NCI-H1048 (cell line): ENCODE measurements at places on chromosomes 2 and 18.

- DNase-seq: no peak
Measured at GRCh38 chr2:176961775-176962619, 250.6 kb upstream of the HNRNPA3 start.

DNA sequence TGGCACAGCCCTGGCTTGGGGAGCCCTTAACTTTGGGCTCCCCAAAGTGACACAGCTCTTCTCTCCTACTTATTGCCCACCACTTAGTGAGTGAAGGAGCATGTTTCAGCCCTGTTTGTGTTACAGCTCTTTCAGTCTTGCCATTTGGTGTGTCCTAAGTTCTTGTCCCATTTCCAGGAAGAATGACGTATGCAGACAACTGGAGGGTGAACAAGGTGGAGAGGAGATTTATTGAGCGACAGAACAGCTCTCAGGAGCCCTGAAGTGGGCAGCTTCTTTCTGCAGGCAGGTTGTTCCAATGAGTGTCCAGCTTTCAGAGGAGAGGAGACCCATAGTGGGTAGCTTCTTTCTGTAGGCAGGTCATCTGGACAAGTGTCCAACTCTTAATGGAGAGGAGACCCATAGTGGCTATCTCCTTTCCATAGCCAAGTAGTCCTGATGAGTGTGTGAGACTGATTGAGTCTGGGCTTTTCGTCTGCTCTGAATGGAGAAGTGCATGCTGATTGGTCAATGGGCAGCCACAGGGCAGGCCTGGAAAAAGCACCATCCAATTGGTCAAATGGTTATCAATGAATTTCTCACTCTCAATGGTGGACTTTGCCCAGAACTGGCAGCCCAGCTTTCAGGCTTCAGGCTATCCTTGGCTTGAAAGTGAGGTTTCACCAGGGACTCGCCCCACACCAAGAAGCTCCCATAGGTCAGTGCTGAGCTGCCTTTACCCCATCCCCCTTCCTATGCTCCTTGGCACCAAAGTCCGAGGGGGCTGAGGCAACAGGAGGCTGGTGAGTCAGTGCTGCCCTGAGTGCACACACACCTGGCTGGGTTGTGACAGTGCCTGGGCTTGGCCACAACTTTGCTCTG is 688.2 kb downstream of the NYAP2 start:
- DNase-seq: no peak

DNA sequence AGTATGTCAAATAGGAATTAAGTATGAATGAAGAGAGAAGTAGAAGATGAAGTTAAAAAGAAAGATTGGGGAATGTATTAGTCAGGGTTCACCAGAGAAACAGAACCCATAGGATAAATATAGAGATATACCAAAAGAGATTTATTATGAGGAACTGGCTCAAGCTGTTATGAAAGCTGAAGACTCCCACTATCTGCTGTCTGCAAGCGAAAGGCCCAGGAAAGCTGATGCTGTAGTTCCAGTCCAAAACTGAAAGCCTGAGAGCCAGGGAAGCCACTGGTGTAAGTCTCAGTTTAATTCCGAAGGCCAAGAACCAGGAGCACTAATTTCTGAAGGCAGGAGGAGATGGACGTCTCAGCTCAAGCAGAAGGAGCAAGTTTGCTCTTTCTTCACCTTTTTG is 200.9 kb upstream of the FN1 start:
- DNase-seq: no peak

GRCh38 chr2:237171396-237171795 is 85.7 kb downstream of the COPS8 start:
- DNase-seq: no peak

DNA sequence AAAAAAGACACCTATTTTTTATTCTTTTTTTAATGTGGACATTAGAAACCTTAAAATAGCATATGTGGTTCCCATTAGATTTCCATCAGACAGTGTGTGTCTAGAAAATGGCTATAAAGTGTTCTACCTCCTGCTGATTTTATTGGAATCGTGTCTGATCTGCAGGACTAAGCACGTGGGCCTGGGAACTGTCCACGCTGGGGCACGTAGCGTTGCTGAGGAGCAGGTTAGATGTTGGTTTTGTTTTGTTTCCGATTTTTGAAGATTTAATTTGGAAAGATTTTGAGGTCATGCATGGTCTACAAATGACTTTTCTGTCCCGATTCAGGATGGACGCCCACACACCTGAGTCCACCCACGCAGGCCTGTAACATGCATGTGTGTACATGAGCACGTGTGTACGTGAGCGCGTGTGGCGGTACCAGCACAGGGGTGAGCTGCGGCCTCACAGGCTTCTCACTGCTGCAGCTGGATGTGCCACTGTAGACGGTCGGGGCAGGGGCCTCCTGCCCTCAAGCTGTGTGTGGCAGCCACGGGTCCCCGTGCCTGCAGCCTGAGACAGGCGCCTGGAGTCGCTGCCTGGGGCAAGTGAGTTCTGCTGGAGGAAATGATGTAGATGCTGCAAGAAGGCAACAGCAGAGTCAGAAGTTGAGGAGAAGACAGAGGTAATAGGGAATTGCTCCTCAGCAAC is 99.7 kb upstream of the CTDP1 start:
- DNase-seq: no peak

DNA sequence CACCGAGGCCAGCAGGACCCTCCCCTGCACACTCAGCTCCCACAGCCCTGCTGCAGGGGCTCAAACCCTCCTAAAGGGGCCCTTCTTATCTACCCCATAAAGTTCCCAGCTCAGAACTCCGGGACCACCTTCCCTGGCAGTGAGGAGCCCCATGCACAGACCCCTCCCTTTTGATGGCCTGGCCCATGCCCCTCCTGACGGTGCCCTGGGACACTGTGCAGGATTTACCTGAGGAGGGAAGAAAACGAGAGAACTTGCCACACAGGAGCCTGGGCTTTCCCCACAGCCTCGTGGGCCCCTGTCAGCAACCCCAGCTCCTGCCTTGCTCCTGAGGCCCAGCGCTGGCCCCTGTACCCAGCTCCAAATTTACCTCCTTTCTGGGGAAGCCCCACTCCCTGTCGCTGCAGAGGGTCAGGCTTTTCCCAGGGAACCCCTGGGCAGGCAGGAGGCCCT is 206.3 kb upstream of the SALL3 start:
- DNase-seq: no peak

- DNase-seq: no peak
Measured at GRCh38 chr18:41524674-41525470, 430.2 kb upstream of the PIK3C3 start.

DNA sequence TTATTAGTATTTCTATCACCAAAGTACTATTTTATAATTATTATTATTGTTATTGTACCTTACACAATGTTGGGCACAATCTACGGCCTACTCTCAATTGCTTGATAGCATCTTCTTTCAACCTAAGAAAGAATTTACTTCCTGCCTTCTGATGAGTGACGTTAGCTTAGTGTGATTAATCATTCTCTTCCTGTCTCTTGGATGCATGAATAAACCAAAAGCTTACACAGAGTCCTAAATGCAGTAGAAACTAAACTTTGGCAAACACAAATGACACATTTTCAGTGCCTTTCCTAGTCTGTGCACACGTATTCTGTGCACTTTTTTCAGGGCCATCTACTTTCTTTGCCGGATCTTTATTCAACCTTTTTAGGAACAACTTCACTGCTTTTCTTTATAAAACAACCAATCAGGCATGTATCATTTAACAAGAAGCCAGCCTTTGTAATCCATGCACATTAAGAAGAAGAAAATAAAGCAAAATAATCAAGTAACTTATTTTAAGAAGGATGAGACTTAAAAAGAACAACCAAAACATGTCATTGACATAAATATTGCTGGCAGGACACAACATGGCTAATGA is 19.1 kb downstream of the TRAK2 start:
- DNase-seq: no peak

GRCh38 chr2:55087501-55087900 is 37.2 kb upstream of the RTN4 start:
- DNase-seq: no peak

DNA sequence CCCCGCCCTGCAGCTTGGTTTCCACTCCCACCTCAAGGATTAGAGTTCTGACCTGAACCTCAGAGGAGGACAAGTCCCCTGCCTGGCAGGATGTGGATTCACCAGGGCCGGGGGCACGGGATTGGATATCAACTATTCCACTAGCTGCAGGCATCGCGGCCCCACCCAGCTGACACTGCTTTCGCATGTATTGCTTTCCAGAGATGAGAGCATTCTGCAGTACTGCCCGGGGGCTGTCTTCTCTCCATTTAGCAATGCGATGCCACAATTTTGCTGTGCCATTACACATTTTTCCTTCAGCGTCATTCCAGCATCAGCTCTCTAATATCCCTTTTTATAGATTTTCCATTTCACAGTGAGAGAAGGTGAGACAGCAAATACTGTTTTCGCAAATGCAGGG is 42.0 kb downstream of the CTIF start:
- no peak for DNase-seq

DNA sequence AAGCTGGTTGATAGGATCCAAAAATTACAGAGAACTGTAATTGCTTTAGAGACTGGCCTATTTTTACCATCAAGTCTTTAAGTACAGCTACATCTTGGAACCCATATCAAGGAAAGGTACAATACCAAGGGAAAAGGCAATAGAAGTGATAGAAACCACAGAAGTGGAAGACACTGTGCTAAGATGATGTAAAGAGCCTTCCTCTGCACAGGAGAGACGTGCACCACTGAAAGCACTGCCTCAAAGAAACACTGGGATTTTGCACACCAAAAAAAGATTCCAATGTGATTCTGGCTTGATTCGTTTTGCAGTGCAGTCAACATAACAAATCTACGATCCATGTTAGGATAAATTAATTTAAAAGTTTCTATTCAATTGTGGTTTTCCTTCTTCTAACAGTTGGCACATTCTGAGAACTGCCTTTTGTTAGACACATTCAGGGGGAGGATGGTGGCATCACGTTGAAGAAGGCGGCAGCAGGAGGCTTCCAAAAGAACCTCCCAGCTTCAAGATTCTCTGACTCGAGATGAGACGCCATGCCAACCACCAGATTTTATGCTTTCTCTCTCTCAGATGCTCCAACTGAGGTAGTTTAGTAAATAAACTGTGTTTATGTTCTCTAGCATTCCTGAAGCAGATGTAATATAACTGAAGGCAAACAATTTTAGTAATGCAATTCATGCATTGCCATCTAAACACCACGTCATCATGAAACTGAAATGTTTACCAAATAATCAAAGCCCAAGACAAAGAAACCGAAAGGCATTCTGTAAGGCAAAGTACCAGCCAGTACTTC is 102.9 kb downstream of the BCL2 start:
- DNase-seq: no peak

- no peak for DNase-seq
Measured at GRCh38 chr2:114864901-114865300, 422.5 kb downstream of the DPP10 start.

- no peak for DNase-seq
Measured at GRCh38 chr2:205752924-205753323, 70.6 kb downstream of the NRP2 start.

DNA sequence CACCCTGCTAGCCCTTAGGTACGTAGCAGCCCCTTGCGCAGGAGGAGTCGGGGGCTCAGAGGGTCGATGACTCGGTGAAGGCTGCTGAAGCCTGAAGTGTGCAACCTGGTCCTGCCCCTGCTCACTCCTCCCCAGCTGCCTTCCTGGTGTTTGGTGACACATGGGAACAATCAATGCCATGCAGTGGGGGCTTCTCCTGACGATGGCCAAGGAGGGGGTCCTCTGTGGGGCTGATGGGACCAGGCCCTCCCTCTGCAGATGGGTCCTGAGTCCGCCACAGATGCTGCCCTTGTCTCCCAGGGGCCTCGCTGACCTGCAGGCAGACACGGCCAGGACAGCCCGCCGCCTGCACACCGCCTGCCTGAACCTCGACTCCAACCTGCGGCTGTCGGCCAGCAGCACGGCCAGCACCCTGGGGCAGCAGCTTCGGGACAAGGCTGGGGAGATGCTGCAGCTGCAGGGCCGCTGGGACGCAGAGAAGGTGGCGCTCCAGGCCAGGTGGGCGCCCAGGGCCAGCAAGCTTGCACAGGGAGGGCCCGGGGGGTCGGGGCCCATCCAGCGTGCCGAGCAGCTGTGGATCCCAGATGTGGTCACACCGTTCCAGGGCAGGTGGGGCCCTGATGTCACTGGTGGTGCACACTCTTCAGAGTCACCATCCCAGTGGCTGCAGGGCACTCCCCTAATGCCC is 24.6 kb downstream of the CROCC2 start:
- DNase-seq: no peak

GRCh38 chr2:167110345-167110744 is 222.1 kb downstream of the XIRP2 start:
- DNase-seq: no peak

- DNase-seq: no peak
Measured at GRCh38 chr2:20123871-20124594, 72.6 kb upstream of the LAPTM4A start.

DNA sequence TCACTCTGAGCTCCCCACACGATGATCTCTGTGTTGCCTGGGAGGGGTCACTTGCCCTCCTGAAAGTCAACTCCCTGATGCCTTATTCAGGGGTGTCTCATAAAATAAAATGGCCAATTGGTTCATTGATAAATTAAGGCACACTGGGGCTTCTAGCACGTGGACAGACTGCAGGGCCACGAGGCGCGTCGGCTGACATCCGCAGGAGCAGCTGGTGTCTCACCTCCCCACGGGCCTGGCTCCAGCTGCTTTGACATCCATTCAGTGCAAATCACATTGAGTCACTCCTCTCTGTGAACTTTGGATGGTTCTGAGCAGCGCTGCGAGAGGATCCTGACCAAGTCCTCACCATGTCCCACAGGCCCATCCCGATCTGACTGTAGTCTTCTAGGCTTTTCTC is 4.6 kb upstream of the ST8SIA3 start:
- DNase-seq: no peak

- DNase-seq: no peak
Measured at GRCh38 chr2:47118581-47118980, 36.5 kb downstream of the STPG4 start.

DNA sequence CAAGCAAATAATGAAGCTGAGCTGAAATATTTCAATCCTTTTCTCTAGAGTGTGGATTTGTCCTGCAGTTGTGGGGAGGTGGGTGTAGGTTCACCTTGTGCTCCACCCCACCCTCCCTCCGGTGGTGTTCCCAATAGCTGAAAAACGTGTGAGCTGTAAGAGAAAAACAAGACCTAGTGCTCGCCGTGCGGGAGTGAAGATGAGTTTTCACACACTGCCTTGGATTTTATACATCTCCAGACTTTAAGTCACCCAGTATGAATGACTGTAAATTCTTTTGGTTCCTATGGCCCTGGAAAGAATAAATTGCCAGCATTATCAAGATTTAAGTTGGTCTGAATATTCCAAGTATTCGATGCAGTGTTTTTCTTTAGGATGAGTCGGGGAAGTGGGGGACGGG is 1.9 kb upstream of the SOX11 start:
- no peak for DNase-seq

GRCh38 chr2:64698668-64699444 is 45.1 kb upstream of the SERTAD2 start:
- no peak for DNase-seq
